ENCODE measurements at places on chromosomes 6 and 20.

- DNase-seq = no peak
These were observed 123.6 kb downstream of the PTPRT start for GRCh38 chr20:43066125-43066524.

- DNase-seq = no peak
These were observed 34.5 kb downstream of the TPD52L1 start for GRCh38 chr6:125188037-125188436.

DNA sequence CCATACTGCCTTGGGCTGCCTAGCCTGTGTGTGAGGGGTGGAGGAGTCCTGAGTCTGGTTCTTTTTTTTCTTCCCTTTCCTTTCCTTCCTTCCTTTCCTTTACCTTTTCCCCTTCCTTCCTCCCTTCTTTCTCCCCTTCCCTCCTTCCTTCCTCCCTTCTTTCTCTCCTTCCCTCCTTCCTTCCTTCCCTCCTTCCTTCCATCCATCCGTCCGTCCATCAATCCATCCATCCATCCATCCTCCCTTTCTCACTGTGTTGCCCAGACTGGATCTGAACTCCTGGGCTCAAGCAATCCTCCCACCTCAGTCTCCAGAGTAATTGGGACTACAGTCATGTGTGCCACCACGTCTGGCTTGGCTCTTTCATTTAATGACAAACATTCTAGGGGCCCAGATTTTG lies 750.7 kb upstream of the CHD6 start:
- DNase-seq = no peak

DNA sequence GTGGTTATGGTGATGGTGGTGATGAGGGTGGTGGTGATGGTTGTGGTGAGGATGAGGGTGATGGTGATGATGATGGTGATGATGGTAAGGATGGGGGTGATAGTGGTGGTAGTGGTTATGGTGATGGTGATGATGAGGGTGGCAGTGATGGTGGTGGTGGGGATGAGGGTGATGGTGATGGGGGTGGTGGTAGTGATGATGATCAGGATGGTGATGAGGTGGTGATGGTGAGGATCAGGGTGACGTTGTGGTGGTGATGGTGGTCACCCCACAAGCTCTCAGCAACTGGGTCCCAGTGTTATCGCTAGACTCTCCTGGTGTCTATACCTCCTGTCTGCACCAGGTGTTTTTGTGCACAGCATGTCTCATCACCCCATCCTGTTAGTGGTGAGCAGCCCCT lies 85.0 kb downstream of the TMEM242 start:
- no peak for DNase-seq

GRCh38 chr20:41047279-41047974 lies 18.8 kb downstream of the TOP1 start:
- DNase-seq = no peak

- DNase-seq = no peak
These were observed 43.3 kb downstream of the LRRC1 start for GRCh38 chr6:53837865-53838769.

DNA sequence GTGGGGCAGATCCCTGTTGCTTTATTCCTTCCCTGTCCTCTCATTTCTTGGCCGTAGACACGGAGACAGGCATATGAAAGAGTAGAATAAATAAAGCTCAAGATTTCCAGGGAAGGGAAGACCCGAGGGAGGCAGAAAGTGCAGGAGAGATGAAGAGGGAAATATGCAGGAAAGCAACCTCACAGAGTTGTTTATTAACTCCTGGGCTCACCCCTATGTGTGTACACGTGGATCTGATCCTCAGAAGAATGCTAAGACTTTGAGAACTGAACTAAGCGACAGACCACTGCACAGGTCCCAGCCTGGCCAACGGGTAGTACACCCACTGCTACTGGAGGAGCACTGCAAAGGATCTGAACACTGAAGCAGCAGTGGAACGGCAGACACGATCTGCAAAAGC lies 156.2 kb downstream of the KIF16B start:
- no peak for DNase-seq

DNA sequence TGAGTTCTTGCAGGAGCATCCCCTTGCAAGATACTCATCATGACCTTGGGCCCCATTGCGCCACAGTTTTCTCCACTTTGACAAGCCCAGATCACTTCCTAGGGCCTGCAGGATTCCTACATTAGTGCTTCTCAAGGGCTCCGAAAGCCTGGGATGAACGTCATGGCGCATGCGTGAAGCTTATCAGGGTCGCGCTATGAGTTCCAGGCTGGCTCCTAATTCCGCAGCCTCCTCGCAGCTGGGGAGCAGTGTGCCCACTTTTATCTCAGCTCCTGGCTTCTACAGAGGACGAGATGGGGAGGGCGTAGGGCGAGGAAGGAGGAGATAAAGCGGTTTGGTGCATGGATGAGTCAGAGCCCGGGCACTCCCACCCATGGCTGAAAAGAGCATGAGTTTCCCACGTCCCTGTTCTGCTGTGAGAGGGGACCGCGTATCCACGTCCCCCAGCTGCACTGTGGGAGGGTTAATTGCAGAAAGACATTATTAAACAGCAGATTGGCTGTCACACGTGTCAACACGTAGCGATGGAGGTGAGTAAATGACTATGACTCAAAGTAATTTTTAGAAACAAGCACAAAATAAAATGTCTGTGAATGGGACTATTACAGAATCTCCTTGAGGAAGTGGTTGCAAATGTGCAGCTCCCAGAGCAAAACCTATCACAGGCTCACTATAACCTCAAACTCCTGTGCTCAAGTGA lies 72.9 kb upstream of the DSP start:
- peak; percentile 25 for DNase-seq

- DNase-seq = no peak
These were observed 3.9 kb downstream of the PEDS1 start for GRCh38 chr20:50149481-50150254.

GRCh38 chr20:10560686-10561085 lies 113.1 kb downstream of the JAG1 start:
- no peak for DNase-seq

- DNase-seq = no peak
These were observed 15.0 kb downstream of the GABBR1 start for GRCh38 chr6:29617782-29618554.

DNA sequence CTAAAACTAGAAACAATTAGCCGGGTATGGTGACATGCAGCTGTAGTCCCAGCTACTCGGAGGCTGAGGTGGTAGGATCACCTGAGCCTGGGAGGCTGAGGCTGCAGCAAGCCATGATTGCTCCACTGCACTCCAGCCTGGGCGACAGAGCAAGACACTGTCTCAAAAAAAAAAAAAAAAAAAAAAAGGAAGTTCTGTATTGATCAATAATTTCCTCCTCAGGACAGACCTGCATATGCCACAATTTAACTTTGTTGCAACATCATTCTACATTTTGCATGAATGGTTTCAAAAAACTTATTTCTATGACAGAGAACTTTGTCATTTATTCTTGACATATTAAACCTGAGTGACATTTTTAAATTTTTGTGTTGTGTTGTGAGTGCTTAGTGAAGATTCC lies 5.5 kb downstream of the DNAJC5 start:
- DNase-seq = no peak

- no peak for DNase-seq
These were observed 24.3 kb upstream of the KIAA0408 start for GRCh38 chr6:127483399-127484055.

DNA sequence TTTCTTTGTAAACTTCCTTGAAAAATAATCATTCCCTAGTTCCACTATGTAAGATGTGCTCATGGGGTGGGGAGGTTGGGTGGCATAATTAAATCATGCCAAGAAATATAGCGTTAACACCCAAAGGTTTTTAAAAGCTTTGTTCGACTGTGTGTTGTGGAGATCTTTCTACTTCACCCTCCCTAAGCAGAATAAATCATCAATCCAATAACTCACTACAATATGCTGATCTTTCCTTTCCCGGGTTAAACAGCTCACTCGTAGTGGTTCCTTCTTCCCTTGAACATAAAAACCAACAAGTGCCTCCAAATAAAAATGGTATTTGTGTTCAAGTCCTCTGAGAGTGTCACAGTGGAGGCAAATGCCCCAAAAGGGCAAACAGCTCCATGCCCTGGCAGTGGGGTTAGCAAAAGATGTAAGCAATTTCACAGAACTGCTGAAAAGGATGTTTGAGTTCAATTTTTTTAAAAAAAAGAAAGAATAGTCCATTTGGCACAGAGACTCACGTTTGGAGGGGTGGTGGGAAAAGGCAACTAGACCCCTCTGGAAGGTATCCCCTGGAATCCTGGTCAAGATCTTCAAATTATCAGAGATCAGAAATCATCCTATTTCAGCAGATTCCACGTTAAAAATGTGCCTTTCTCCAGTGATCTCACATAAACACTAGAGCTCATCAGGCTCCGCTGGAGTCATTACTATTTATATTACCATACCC lies 99.1 kb downstream of the TFAP2A start:
- no peak for DNase-seq

GRCh38 chr6:106939848-106940247 lies 34.7 kb downstream of the CD24 start:
- no peak for DNase-seq

- no peak for DNase-seq
These were observed 9.8 kb upstream of the GGTLC1 start for GRCh38 chr20:23998392-23998791.

- peak; percentile 100 for DNase-seq
These were observed 1163.6 kb upstream of the CITED2 start for GRCh38 chr6:140537834-140538705.

DNA sequence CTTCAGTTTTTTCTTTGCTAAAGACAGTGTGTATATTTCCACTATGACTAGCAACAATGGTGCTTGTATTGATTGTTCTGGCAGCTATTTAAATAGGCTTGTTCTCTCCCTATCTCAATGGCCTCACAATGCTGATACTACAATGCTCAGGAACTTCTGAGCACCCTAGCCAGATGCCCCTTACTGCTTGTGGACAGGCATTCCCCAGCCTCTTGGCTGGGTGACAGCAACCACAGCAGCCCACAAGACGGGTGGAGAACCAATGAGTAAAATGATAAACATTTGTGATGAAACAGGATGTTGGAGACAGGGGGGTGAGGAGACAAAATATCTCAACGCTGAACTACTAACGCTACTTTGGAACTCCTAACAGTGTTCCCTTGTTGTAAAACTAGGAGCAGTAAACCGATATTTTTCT lies 42.3 kb downstream of the HIVEP2 start:
- peak; percentile 97 for DNase-seq

- DNase-seq = no peak
These were observed 13.9 kb upstream of the MTCL3 start for GRCh38 chr6:127533011-127533410.

DNA sequence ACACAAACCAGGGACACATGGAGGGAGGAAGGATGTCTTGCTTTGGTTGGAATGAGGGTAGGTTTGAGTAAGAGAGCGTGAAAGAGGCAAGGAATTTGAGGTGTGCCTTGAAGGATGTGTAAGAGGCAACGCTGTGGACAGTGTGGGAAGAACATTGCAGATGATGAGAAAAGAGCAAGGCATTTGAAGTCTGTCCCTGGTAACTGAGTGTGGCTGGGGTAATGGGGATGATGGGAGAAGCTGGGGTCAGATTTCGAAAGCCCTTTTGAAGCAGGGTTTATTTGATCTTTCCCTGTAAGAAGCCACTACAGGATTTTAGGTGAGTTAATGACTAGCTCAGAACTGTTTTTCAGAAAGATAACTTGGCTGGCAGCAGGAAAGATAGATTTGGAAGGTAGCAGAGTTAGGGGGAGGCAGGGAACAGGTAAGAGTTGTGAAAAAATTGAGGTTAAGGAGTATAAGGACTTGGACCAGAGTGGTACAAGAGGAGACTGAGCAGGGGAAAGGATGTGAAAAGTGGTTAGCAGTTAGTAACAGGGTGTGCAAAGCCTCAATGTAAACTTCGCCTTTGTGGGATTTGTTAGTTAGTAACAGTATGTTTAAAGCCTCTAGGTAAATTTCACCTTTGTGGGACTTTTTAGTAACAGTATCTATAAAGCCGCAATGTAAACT lies 17.7 kb downstream of the UTRN start:
- no peak for DNase-seq

DNA sequence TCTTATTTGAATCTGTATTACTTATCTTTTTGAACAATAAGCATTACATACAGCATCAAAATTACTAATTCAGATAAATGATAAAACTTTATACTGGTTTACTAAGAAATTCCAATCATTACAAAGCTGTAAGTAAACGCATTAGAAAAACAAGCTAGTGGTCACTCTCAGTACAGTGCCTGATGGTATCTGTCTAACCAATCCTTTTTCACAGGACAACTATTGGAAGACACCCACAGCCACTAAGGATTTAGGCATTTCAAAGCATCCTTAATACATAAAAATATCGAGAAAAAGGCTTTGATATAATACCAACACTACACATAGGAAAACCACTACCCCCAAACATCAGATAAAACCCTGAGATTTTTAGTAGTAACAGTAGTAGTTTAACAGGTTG lies 2.6 kb downstream of the CD164 start:
- DNase-seq = no peak

- DNase-seq = peak; percentile 11
These were observed 158.7 kb downstream of the RNGTT start for GRCh38 chr6:88804701-88805100.

GRCh38 chr6:52227495-52227894 lies 16.8 kb downstream of the IL17F start:
- DNase-seq = no peak

Measured in fibroblast of skin of left biceps (primary cell).